Ascending aorta (tissue), 2 donors: ENCODE measurements at places on chromosomes 3 and 15.
A peak's percentile ranks its signal among the peaks of the same experiment; 100 is the strongest.

DNA sequence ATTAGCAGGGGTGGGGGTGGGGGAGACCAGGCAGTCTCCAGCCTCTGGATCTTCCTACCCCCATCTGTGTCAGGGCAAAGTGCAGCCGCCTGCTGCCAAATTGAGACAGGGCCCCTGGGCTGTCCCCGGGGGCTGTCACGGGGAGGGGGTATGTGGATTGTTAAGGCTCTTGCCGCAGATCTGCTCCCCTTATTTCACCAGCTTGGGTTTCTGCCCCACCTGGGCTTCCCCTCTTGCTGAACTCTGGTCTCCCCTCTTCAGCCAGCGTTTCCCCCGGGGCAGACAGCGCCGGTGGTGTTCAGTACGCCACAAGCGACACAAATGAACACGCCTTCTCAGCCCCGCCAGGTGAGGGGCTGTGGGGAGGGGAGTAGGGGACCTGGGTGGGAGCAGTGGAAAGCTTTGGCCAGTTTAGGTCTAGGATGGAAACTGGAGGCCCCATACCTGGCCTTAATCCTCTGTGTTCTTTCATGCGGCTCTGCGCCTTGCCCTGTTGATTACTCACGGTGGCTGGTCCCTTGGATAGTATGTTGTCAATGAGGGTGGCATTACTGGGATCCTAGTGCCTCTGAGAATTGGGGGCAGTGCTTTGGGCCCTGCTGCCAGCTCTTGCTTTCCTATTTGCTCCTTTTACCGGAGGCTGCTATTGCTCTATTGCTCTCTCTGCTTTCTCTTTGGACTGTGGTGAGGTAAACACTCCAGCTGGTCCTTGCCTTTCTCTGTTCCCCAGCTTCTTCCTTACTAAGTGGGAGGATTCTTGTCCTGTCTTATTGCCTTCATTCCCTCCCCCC, 1.7 kb downstream of the EIF4G1 start:
- H3K27ac ChIP-seq, result peak overlapping the region; percentile 95
- H3K27me3 ChIP-seq, result no peaks in the 10 kb centered on the region
- H3K4me1 ChIP-seq, result peaks cover 48% of the 10 kb centered on the region
- no peak for DNase-seq
- H3K36me3 ChIP-seq, result peaks cover 17% of the 10 kb centered on the region
- peak overlapping the region; percentile 76 for H3K4me3 ChIP-seq

GRCh38 chr15:67091071-67091979, 25.9 kb downstream of the SMAD3 start:
- peak; percentile 78 for DNase-seq
- H3K36me3 ChIP-seq, result peaks cover 10% of the 10 kb centered on the region
- H3K27me3 ChIP-seq, result no peaks in the 10 kb centered on the region
- H3K27ac ChIP-seq, result peak overlapping the region; percentile 9
- peaks cover 50% of the 10 kb centered on the region for H3K4me1 ChIP-seq

DNA sequence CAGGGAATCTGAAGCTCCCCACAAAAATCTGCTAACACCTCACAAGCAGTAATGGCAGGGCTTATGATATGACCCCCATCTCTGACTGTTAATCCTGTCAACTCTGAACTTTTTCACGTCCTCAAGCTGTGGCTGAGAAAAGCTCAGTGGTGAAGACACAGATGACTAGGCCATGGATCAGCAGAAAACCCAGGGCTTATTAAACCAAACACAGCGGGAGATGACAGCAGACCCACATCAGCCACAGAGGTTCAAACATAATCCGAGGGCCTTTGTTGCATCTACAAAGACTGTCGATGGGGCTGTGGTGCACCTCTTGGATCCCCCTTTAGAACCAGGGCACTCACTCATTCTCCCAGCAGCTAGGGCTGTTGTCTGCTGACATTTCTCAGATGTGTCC, 50.4 kb downstream of the GLB1 start:
- H3K27me3 ChIP-seq, result no peaks in the 10 kb centered on the region
- peaks cover 23% of the 10 kb centered on the region for H3K36me3 ChIP-seq
- no peak overlapping the region for H3K27ac ChIP-seq
- H3K4me1 ChIP-seq, result no peaks in the 10 kb centered on the region
- no peak overlapping the region for H3K4me3 ChIP-seq
- DNase-seq, result no peak

DNA sequence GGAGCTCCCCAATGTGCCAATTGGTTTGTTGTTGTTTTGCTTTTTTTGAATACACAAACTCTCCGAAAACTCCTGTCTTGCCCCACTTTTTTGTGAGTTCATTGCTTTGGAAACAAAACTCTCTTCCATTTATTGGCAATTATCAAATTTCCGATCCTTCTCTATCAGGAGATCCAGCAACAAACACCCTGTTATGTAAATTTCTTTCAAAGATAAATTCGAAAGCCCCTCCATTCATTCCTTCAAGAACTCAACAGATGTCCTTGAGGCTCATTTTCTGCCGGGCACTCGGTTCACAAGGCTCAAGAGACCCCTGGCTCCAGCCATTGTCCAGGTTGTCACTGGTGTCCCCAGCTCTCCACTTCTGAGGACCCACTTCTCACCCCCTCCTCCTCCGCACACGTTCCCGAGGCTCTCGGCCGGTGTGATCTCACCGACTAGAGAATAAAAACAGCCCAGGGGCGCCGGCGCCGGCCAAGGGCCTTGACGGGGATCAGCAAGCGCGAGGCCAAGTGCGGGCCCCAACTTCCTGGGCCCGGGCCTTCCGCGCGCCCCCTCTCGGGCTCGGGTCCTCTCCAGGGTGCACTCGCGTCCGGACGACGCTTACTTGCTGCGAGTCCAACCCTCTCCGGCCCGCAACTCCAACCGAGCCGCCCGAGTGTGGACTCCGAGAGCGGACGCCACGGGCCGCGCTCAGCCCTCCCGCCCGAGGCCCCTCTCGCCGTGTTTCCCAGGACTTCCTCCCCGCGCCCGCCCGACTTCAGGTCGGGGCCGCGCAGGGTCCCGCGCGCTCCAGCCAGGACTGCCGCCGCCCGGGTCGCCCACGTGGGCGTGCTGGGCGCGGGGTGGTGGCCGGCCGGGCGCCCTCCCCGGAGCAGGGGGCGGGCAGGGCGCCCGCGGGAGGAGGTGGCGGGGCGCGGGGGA, 533 bp upstream of the SMAD3 start:
- H3K27me3 ChIP-seq, result no peaks in the 10 kb centered on the region
- H3K4me1 ChIP-seq, result peaks cover 14% of the 10 kb centered on the region
- no peaks in the 10 kb centered on the region for H3K36me3 ChIP-seq
- H3K27ac ChIP-seq, result peak overlapping the region; percentile 96
- no peak for DNase-seq

GRCh38 chr15:37106490-37107001, 6.2 kb upstream of the MEIS2 start:
- no peaks in the 10 kb centered on the region for H3K36me3 ChIP-seq
- DNase-seq, result no peak

DNA sequence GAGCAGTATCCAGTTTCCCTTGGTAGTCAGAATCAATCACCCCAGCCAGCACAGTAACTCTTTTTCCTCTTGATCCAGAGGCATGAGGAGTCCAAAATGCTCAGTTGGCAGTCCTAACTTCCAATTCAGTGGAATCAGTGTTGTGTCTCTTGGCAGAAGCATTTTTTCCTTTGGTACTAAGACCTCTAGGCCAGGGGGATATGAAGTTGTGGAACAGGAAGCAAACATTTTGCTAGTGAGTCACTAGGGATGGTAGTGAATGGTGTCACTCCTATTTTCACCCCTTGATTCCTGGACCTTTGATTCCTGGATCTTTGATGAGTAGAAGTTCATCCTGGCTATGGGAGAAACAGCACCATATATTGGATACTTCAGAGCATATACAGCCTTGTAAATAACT, 70.5 kb upstream of the ALDH1A3 start:
- H3K4me1 ChIP-seq, result no peaks in the 10 kb centered on the region
- no peaks in the 10 kb centered on the region for H3K36me3 ChIP-seq
- no peak overlapping the region for H3K27ac ChIP-seq
- no peak overlapping the region for H3K4me3 ChIP-seq
- no peak for DNase-seq

GRCh38 chr15:89177633-89178306, 43.6 kb downstream of the RLBP1 start:
- no peak for DNase-seq
- no peak overlapping the region for H3K4me3 ChIP-seq
- no peaks in the 10 kb centered on the region for H3K27me3 ChIP-seq
- H3K27ac ChIP-seq, result no peak overlapping the region

- no peak for DNase-seq
- H3K27ac ChIP-seq, result peak overlapping the region; percentile 85
- no peaks in the 10 kb centered on the region for H3K36me3 ChIP-seq
- H3K27me3 ChIP-seq, result no peaks in the 10 kb centered on the region
- H3K4me1 ChIP-seq, result peaks cover 8% of the 10 kb centered on the region
These were observed 73.8 kb downstream of the ABTB1 start for GRCh38 chr3:127746400-127747057.

- H3K27me3 ChIP-seq, result no peaks in the 10 kb centered on the region
- no peak for DNase-seq
- H3K4me1 ChIP-seq, result no peaks in the 10 kb centered on the region
- no peak overlapping the region for H3K4me3 ChIP-seq
- H3K36me3 ChIP-seq, result no peaks in the 10 kb centered on the region
- no peak overlapping the region for H3K27ac ChIP-seq
These were observed 18.5 kb upstream of the EID1 start for GRCh38 chr15:48859426-48859825.

GRCh38 chr3:88101142-88101541, 42.1 kb downstream of the ZNF654 start:
- no peak for DNase-seq
- H3K27me3 ChIP-seq, result no peaks in the 10 kb centered on the region
- no peak overlapping the region for H3K4me3 ChIP-seq
- H3K36me3 ChIP-seq, result peaks cover 11% of the 10 kb centered on the region

DNA sequence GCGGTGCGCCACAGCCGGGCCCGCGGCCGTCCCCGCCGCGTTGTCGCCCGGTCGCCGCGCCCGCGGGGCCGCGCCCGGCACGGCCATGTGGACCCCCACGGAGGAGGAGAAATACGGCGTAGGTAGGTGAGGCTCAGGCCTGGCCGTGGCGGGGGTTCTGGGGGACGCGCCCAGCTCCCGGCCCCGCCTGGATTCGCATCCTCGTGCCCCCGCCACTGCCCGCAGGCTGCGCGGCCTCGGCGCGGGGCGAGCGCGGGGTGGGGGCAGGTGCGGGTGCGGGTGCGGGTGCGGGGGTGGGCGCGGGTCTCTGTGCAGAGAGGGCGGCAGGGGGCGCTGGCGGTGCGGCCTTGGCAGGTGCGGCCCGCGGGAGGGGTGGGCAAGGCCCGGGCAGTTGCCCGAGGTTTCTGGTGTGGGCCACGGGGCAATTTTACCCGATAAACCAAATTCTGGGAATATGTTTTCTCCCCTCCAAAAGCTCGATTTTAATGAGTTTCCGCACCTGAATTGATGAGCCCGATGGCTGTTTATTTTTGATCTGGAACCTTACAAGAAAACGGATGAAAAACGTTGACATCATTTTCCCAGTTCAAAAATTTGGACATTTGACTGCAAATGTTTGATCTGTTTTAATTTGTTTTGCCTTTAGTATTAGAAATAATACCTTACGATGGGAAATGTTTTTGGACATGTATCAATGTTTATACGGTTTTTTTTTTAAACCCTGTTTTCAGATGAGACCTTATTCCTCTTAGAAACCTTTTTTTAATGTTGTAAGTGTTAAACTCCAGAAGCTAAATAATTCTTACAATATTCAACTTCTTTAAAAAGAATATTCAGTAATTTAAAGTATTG, 678 bp downstream of the DOCK3 start:
- H3K27me3 ChIP-seq, result no peaks in the 10 kb centered on the region
- DNase-seq, result no peak
- H3K27ac ChIP-seq, result no peak overlapping the region
- no peaks in the 10 kb centered on the region for H3K36me3 ChIP-seq

- peak overlapping the region; percentile 84 for H3K27ac ChIP-seq
- peak overlapping the region; percentile 50 for H3K4me3 ChIP-seq
These were observed 57.5 kb upstream of the MEF2A start for GRCh38 chr15:99508311-99508645.

DNA sequence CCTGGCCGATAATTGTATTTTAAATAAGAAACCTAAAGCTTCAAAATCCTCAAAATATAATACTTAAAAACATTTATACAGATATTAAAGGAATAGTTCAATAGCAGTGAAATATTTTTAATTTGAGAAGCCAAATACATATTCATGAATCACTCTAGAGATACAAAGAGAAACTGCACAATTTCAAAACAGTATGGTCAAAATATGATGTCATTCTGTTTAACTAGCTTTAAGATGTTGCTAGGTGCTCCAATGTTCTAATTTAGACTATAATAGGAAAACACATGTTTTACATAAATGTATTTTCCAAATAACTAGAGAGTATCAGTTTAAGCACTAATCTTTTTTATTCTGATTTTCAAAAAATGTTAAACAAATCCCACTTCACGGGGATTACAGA, 10.3 kb upstream of the NRROS start:
- H3K27me3 ChIP-seq, result no peaks in the 10 kb centered on the region
- H3K4me1 ChIP-seq, result no peaks in the 10 kb centered on the region
- no peak overlapping the region for H3K27ac ChIP-seq
- no peak for DNase-seq
- no peak overlapping the region for H3K4me3 ChIP-seq
- no peaks in the 10 kb centered on the region for H3K36me3 ChIP-seq

DNA sequence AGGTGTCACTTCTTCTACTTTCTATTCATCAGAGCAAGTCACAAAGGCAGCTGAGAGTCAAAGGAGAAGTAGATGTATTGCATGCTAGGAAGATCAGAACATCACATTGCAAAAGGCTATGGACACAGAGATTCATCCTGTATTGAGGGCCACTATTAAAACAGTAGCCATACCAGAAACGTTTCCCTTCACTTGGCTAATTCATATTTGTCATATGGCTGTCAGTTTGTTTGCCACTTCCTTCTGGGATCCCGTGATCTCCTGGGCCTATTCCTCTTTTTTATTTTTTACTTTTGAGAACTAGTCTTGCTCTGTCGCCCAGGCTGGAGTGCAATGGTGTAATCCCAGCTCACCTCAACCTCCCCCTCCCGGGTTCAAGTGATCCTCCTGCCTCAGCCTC, 184.0 kb upstream of the SATB1 start:
- no peak for DNase-seq
- H3K4me1 ChIP-seq, result no peaks in the 10 kb centered on the region
- no peaks in the 10 kb centered on the region for H3K36me3 ChIP-seq
- H3K27me3 ChIP-seq, result no peaks in the 10 kb centered on the region
- no peak overlapping the region for H3K4me3 ChIP-seq
- no peak overlapping the region for H3K27ac ChIP-seq

DNA sequence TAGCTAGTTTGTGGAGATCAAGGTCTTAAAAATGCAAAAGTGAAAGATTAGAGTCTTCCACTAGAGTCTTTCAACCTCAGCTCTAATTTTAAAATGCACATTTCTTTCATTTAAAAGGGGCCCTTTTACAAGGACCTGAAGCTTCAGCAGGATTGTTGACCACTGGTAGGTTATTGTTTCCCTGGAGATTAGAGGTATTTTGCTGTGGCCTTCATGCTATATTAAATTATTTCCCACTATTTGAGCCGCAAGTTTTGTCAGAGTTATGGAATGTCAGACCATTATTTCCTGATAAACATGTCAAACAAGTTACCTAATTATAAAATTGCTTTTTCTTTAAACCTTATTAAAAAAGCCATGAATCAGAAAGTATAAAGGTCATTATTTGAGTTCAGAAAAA, 103.1 kb upstream of the CCNL1 start:
- H3K27ac ChIP-seq, result no peak overlapping the region
- no peaks in the 10 kb centered on the region for H3K4me1 ChIP-seq
- no peak overlapping the region for H3K4me3 ChIP-seq
- no peak for DNase-seq
- no peaks in the 10 kb centered on the region for H3K36me3 ChIP-seq

GRCh38 chr3:117619805-117620204, 910.2 kb downstream of the TUSC7 start:
- no peak overlapping the region for H3K4me3 ChIP-seq
- H3K27ac ChIP-seq, result no peak overlapping the region
- H3K36me3 ChIP-seq, result no peaks in the 10 kb centered on the region
- H3K27me3 ChIP-seq, result no peaks in the 10 kb centered on the region
- no peak for DNase-seq
- no peaks in the 10 kb centered on the region for H3K4me1 ChIP-seq
